Fibroblast of upper back skin (primary cell): ENCODE measurements at places on chromosomes 2 and 18.

- no peak for DNase-seq
Observed at GRCh38 chr2:232835687-232836208, 34.3 kb upstream of the SNORC start.

DNA sequence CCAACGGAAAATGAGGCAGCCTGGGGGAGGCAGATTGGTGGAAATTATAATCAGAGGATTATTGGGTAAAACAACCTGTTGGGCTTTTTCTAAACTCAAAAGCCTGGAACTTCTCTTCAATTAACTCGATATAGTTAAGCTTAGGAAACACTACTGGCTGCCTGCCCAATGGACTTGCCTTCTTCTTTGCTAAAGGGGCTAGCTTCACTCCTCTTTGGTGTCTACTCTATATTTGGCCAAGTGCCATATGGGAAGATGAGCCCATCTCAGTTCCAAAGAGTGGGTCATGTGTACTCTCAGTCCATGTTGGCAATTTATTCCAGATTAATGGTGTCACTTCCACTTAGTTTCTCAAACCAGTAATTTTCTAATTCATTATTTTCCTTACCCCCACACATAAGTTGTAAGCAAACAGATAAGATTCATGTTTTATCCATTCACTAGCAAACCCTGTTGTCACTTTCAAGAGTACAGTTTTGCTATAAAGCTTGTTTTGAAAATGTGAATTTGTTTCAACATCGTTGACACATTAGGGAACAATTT, 34.3 kb downstream of the DARS1 start:
- no peak for DNase-seq

GRCh38 chr18:3015204-3015592, 2.3 kb upstream of the LPIN2 start:
- DNase-seq, result peak; percentile 59

GRCh38 chr2:46163098-46163430, 134.1 kb upstream of the EPAS1 start:
- DNase-seq, result no peak

GRCh38 chr2:129619471-129619870, 360.0 kb upstream of the RAB6C start:
- no peak for DNase-seq

- DNase-seq, result peak; percentile 34
Observed at GRCh38 chr2:196821195-196821594, 12.0 kb upstream of the C2orf66 start.

DNA sequence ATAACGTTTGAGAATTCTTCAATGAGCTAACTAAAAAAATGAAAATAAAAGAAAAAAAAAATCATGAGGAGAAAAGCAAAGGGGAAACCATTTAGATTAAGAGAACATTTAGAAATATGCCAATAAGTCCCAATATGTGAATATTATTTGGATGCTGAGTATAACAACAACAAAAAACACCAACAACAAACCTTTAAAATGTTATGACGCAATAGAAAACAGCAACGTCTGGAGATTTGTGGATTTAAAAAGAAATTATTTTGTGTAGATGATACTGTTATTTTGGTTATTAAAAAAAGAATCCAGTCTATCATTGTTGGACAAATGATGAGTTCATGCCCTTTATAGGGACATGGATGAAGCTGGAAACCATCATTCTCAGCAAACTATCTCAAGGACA, 417.2 kb downstream of the LRRTM4 start:
- no peak for DNase-seq

GRCh38 chr2:147865560-147865959, 20.7 kb downstream of the ACVR2A start:
- DNase-seq, result no peak

DNA sequence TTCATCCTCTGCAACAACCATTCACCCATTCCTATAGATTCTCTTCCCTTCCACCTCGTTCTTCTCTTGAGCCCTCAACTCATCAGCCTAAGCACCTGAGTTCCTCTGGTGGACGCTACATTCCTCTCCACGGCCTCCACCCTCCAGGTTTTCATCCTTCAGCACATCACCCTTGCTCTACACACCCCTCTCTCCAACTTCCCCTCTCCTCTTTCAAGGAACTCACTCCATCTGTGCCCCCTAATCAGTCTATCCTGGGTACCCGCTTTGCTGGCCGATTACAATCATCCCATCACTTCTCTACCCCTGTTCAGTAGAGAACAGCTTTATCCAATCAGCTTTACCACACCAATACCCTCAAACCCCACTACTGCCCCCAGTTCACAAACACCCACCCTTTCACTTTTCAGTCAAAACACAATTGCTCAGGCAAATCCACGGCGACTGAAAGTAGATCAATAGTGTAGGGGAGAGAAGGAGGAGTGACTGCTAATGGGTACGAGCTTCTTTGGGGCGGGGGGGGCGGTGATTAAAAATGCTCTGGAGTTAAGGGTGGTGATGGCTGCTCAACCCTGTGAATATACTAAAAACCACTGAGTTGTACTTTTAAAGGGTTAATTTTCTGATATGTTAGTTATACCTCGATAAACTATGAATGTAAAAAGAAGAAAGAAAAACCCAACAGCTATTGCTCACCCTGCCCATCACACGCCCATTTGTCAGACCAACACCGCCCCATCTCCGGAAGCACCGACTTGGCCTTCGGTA, 857 bp downstream of the DYM start:
- DNase-seq, result no peak

- DNase-seq, result no peak
Observed at GRCh38 chr18:75344161-75344560, 83.3 kb downstream of the SMIM21 start.

GRCh38 chr18:79337620-79338019, 58.1 kb upstream of the NFATC1 start:
- DNase-seq, result no peak

DNA sequence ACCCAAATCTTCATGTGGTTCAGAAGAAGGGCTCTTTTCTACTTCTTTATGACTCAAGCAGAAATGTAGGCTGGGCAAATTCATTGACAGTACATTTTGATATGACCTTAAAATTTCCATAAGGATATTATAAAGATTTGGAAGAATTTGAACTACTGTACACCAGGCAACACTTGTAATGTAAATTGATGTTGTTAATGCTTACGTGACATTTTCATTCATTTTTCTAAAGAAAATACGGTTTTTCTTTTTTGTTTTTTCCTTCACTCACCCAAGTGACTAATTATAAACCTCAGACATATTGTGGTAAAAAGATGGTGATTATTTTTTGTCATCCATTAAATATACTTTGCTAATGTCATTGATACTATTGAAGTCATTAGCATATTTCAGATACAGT, 17.4 kb downstream of the AFTPH start:
- no peak for DNase-seq

DNA sequence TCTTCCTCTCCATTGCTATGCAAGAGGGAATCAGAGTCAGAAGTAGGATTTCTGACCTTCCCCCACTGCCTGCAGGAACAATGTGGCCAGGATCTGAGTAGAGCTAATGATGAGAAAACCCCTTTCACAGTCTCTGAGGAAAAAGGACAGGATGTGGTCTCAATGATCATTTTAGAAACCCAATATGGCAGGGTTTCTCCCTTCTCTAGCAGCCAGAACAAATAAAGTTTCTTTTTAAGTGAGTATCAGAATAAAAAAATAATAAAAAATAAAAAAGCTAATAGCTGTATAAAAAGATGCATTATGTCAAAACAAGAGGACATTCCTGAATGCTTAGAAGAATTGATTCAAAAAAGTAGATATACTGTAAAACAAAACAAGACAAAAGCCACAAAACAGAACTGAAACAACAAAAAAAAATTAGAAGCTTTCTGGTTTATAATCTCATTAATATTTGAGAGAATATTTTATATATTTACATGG, 1124.9 kb upstream of the ZEB2 start:
- DNase-seq, result peak; percentile 25

DNA sequence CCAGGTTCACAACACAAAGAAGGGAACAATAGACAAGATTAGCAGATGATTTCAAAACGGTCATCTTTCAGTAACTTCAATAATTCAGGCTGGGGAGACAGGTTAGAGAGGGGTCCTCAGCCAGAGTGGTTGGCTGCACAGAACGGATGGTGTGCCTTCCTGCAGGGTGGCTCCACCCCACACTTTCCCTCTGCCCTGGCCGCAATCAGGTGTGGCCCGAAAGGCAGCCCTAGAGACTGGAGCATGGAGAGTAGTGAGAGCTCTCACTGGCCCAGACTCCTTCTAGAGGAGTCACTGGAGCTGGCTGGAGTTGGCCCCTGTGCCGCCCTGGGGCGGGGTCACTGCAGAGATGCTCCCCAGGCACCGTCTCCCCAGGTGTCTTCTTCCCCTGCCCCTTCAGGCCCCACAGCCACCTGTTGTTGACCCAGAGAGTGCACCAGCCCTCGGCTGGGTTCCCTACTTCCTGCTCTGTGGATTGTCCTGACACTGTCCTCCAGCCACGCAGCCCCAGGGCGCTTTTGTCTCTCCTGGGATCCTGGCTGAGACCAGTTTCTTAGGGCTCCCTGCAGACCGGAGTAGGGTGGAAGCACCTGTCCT, 126.8 kb downstream of the PXDN start:
- no peak for DNase-seq

DNA sequence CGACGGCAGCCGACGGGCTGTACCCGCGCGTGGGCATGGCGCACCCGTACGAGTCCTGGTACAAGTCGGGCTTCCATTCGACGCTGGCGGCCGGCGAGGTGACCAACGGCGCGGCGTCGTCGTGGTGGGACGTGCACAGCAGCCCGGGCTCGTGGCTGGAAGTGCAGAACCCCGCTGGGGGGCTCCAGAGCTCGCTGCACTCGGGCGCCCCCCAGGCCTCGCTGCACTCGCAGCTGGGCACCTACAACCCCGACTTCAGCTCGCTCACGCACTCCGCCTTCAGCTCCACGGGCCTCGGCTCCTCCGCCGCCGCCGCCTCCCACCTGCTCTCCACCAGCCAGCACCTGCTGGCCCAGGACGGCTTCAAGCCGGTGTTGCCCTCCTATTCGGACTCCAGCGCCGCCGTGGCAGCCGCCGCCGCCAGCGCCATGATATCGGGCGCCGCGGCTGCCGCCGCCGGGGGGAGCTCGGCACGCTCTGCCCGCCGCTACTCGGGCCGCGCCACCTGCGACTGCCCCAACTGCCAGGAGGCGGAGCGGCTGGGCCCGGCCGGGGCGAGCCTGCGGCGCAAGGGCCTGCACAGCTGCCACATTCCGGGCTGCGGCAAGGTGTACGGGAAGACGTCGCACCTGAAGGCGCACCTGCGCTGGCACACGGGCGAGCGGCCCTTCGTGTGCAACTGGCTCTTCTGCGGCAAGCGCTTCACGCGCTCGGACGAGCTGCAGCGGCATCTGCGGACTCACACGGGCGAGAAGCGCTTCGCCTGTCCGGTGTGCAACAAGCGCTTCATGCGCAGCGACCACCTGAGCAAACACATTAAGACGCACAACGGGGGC, 2.0 kb downstream of the SP9 start:
- no peak for DNase-seq

GRCh38 chr2:202115479-202115971, 42.5 kb downstream of the KIAA2012 start:
- DNase-seq, result peak; percentile 86

- DNase-seq, result no peak
Observed at GRCh38 chr18:27604583-27604982, 419.5 kb upstream of the CHST9 start.

- DNase-seq, result no peak
Observed at GRCh38 chr2:231533086-231533776, 3.0 kb upstream of the NMUR1 start.

- peak; percentile 83 for DNase-seq
Observed at GRCh38 chr2:38187541-38188011, 111.6 kb upstream of the CYP1B1 start.

GRCh38 chr2:21837168-21837960, 713.6 kb downstream of the TDRD15 start:
- DNase-seq, result peak; percentile 94

DNA sequence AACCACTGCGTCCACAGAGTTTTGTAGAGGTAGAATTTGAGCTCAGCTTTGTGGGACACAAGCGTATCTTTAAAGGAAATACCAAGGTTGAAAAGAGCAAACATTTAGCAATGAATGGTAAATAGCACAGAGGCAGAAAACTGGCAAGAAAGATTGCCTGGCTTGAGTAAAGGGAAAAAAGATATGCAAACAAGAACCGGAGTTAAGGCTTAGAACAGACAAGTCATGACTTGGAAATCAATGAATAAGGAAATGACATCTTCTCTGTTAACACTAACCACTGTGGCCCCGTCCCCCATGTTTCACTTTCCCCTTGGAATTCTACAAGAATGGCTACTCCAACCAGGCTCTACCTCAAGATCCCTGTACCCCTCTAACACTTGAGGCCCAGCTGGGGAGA, 3.8 kb downstream of the STAM2 start:
- no peak for DNase-seq

DNA sequence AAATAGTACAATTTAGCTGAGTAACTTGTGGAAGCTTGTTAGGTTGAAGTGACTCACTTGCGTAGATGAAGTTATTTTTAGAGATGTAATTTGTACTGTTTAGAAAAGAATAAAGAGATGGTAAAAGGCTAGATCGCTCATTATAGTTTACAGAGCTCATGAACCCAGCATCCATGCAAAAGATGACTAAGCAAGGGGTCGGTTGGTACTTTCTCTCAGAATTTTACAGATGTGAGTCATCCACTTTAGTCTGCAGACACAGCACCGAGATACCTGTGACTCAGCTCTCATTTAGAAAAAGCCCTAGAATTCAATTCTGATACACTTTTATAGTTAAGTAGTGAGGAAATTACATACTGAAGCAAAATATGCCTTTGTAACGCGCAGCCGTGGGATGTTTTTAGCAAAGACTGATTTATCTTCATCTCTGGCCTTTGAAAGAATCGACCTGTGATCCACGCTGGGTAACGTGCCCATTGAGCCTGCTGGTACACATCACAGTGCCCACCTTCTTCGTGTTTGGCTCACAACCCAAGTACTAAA, 116.5 kb upstream of the FOSL2 start:
- peak; percentile 99 for DNase-seq

DNA sequence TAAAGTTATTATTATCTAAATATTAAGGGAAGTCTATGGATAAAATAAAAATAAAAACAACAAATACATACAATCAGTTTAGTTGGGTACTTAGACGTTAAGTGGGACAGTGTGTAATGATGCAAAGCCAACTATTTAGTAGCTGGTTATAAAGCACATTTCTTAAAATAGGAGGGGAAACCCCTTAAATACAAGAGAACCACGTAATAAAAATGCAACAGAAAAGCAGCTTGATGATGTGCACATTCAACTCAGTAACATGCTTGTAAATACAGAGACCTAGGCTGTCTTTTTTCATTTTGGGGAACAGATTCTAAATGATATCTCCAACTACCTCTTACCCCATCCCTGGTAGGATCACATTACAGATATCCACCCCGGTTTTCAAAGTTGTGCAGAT, 134.3 kb upstream of the AQP4 start:
- no peak for DNase-seq
